Motor neuron (in vitro differentiated cells): ENCODE measurements at places on chromosomes 1 and 21. TPM values are rescaled to one million over a fixed set of nuclear protein-coding genes. Genes with fewer than 3 reads are reported as not detected.
A peak's percentile ranks its signal among the peaks of the same experiment; 100 is the strongest.

DNA sequence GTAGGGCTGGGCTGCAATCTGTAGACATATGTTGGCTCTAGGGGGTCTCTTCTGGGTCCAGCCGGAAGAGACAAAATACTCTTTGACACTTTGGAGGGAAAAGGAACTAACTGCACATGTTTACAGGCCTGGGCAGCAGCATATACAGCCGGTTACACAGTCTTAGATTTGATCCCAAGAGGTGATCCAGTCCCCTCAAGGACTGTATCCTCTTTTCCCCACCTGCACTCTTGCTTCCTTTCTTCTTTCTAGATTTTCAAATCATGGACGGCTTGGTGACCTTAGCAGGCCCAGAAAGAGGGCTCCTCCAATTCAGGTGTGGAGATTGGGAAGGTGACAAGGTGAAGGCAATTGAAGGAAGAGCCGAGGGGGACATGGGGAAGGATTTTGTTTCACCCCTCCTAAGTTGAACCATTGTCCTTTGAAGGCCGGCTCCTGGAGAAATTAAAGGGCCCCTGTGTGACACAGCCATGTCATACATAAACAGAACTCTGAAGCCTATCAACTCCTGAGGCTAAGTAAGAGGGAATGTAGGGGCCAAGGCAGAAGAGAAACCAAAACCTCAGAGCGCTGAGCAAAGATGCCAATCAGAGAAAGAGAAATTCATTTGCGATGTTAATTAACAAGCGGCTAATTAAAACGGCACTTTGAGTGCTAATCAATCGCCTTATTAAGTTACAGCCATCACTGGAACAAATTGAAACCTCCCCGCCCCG lies 5.9 kb upstream of the BARHL2 start:
- no peak for ATAC-seq

DNA sequence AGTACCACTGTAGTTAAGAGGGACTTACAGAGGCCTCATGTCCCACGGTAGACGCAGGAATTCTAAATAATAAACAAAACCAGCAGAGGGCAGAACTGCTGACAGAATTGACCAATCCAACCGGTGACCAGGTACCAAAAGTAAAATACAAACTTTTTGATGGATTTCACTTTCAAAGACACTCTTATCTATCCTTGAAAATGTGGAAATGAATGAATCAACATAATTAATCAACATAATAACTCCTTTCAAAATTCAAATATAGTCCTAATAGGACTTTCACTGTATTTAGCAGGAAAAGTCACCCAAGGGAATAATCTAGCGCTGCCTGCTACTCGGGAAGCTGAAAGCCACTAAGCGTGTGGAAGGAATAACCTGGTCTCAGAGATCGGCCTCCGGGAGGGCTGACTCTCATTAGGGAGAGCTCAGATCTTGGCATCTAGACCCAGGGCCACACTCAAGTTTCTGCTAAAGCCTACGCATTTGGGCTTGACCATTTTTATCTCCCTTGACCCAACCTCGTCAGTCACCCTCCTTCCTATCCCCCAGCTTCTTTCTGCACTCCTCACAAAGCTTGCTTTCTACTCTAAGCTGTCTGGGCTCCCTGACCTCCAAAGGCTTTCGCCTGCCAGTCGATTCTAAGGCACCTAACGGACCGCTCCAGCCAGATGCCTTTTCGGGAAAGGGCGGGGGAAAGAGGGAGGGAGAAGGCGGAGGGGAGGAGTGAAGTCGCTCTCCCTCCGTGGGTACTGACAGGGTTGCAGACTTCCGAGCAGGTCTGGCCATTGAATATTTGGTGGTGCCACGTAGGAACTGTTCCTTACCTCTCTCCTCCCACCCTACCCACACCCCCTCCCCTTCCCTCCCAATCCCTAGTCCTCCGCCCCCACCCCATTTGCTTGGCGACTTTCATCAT lies 1.6 kb downstream of the COL11A1 start:
- ATAC-seq: peak; percentile 58

DNA sequence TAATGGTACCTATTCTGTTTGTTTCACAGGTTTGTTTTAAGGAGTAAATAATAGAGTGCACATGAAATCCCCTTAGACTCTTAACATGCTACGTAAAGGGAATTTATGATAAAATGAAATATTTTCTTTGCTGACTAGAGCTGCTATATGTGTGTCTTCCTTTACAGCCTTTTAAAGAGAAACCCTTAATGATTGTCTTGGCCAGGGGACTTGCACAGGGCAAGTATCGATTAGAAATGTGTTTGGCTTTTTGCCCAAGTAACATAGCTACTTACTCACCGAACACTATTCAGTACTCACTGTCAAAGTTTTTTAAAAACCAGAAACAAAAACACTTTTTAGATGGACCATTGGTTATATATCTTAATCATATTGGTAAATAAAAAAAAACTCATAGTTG lies 71.3 kb upstream of the KIAA1614 start:
- no peak for ATAC-seq

- ATAC-seq: peak; percentile 58
These were observed 47.6 kb downstream of the ARHGEF16 start for GRCh38 chr1:3501856-3502640.

DNA sequence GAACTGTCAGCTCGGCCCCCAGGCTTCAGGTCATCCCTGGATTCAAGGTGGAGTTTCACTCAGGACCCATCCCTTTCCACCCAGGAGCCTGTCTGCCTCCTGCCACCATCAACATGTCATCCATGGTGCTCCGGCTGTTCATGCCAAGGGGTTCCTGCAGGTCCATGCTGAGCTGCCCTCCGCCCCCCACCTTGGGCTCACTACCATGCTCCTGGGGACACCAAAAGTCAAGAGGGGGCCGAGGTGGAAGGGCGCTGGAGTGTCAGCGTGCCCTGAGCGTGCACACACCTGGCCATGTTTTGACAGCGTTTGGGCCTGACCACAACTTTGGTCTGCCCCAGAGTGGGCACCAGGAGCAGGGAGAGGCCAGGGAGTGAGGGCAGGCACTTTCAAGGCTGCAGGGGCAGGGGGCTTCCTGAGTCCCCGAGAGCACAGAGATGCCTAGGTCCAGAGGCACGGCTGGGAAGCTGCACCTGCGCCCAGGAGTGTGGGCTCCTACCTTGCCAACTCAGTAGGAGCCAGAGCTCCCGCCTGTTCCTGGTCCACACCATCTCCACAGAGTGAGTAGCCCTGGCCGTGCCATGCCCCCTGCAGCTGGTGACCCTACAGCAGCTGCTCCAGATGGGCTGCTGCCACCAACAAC lies 639.6 kb upstream of the ZP4 start:
- ATAC-seq: no peak

DNA sequence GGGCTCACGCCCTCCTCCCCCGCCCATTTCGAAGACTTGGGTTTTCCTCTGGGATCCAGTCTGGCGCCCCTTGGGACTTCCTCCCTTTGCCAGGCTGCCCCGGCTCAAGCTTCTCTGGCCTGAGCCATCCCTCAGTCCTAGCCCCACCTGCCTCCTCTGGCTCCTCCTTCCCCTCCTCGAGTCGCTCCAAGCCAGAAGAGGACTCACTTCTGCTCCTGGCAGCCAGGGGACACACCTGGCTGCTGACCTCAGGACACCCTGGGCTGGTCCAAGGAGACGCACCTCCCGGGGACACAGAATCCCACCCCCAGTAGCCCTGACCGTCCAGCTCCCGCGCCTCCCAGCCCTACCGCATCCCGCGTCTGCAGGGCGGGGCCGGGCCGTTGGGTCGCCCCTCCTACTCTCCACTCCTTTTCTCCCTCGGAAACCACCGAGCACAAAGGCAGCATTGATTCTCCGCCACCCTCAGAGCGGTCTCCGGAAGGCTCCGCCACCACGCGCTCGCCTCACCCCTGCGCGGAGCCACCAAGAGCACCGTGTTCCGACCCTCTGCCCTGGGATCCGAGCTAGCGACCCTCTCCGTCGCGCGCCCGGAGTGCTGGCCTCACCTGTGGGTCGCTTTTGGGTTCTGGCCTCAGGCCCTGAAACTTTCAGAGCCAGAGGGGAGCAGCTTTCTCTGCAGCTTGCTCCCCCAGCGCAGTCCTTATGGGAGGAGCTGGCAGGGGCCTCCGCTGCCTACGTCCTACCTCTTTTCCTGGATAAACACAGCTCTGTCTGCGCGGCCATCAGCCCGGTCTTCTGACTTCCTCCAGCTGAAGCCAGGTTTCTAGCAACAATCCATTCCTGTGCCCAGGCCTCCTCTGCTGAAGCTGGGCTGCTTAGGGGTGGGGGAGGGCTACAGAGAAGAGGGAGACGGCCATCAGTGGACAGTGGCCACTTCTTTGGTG lies at the start of gene C2CD4D:
C2CD4D (minus strand) TSS at position 364 of the 947 bp plus-strand sequence. CDS start 831 bp downstream, outside the sequence.
- peak; percentile 67 for ATAC-seq

GRCh38 chr1:40032240-40032891 lies 8.2 kb upstream of the CAP1 start:
- peak; percentile 57 for ATAC-seq

DNA sequence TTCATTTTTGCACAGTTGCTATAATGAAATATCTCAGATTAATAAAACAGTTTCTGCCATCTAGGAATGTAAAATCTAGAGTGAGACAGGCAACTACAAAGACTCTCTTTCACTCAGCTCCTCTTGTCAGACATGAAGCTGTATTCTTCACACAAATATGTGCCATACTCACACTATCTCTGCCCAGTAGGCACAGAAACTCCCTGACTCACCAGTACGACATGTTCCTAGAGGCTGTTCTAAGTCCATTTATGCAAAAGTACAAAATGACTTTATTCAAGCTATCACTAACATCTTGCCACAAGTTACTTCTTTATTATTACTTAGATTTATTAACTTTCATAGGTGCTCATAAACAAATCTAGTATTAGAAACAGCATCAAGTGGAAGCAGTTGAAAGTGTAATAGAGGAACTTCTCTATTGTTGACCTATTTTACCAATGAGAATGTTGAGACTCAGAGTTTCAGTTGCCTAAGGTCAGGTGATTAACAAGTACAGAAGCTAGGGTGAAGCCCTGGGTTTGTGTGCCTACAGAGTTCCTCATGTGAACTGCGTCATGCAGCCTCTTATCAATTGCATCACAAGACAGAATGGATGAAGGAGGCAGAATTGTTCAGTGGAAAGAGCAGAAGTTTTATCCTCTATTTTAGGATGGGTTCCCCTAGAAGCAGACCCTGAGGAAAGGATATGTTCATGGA lies 98.9 kb downstream of the RGS2 start:
- no peak for ATAC-seq

DNA sequence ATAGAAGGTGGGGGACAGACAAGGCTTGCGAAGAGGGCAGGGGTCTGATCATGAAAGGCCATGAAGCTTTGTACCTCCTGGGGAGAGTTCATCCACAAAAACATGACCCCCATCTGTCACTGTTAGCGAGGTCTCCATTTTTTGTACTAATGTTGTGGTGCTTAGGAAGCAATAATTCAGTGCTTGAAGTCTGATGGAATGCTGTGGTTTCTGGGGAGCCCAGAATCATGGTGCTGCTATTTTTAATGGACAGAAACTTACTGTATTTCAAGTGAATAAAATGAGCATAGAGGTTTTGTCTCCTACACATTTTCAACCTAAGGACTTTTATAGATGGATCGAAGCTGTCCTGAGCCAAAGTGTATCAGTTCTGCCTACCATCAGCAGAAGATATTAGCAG lies 28.2 kb upstream of the RGL1 start:
- no peak for ATAC-seq

DNA sequence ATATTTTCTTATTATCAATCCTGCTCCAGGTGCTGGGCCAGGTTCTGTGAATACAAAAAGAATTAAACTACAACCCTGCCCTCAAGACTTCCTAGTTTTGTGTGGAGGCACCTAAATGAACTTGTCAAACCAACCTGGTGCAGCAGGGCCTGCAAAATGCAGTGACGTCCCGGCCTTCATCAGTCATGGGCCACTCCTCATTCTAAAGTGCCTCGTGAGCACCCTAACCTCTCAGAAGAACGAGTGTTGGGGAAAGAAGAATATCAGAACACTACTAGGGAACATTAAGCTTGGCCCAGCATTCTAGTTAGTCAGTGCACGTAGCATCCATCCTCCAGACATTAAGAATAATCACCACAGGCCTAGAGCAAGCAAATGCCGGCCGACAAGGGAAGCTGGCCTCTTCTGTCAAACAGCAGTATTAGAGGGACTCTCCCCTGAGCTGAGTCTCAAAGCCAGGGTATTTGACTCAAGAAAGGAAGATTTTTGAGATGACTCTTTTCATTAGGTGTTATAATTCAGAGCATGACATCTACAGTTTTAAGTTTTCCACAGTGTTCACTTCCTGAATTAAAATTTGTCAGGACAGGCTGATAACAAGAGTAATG lies 137.9 kb downstream of the SLC45A1 start:
- no peak for ATAC-seq

Gene OR2L8
- total RNA-seq: 1.8 and 1.9 TPM in 2 replicates

Gene RHBG
- 0.50 and 0.73 TPM in 2 replicates for total RNA-seq

Gene GPR25
- not detected in 2 replicates for total RNA-seq

Gene PLA2G2C
- total RNA-seq: 0.13 and 0.14 TPM in 2 replicates

Gene SERPINC1
- 0.23 and 0.33 TPM in 2 replicates for total RNA-seq
